ENCODE measurements at places on chromosomes 12 and 14.

- DNase-seq, result no peak
These were observed 11.3 kb upstream of the SLC5A8 start for GRCh38 chr12:101221301-101221700.

- DNase-seq, result no peak
These were observed 432.6 kb upstream of the SYT1 start for GRCh38 chr12:78431931-78432330.

DNA sequence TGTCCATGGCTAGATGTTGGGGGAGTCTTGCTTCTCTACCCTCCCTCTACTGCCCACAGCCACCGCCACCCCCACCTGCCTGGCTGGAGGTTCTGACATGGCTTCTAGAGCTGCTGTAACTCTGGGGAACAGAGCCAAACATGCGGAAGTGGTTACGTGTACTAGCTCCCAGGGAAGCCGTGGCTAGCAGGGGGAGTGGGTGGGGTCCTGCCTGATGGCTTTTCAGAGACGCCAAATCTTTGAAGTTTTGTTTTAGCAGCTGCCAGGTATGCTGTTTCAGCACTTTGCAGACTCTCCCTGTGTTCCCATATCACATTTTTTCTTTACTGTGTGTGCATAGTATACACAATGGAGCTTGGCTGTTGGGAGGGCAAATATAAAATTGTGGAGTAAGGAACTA is 150.3 kb downstream of the TGFB3 start:
- peak; percentile 86 for DNase-seq

DNA sequence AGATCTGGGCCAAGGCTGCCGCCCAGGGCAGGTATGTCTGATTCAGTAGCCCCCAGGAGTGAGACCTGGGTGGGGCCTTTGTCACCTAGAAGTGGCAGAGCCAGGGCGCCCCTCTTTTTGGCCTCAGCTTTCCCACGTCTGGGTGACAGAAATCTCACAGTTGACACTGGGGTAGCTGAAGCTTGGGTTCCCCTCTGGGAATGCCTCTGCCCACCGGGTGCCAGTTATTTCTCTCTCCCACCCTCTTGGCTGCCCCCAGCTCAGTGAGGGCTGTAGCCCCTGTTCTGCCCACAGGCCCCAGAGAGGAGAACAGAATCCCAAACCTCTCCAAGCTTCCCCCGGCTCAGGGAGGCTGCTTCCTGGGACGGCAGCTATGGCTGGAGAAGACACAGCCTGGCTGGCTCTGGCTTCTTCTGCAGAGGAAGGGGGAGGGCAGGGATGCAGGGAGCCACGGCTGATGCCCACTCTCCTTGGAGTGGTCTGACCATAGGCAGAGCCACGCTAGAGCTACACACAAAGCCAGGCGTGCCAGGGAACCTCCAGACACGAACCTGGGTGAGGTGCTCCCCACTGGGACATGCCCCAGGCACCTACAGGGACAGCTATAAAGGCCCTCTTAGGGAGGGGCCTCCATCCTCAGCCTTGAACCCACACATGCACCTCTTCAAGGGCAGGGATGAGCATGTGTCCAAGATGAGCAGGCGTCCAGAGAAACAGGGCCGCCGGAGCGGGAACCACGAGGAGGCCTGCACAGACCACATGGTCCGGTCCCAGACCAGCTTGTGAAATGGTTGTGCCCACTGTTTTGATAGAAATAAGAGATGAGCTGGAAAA is 51.7 kb downstream of the BEGAIN start:
- peak; percentile 31 for DNase-seq

DNA sequence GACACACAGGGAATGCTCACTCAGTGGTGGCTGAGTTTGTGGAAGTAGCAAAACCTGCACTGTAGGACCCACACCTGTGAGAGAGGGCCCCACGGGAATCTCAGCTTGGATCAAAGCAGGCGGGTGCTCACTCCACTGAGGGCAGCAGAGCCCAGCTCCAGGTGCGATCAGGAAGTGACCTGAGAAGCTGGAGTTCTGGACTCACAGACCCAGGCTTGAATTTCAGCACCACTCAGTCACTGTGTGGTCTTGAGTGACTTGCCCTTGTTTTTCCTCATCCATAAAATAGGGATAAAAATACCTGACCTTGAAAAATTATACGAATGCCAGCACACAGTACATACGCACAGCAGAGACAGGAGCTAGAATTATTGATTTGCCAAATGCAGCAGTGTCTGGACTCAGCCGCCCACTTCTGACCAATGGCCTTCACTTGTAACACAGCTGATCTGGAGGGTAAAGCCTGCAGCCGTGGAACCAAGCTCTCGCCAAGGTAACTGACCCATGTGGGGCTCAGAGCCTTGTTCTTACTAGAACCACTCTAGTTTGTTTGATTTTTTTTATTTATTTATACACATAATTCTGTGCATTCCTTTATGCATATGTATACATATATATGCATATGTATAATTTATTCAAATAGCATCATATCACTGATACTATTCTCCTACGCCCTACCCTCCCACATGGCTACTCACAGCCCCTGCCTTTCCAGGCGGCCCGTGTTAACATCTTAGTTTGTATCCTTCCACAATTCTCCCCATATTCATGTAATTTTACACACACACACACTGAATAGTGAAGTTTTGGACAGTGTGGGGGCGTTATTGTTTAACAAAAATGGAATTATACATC is 53.9 kb downstream of the DPF3 start:
- no peak for DNase-seq

- DNase-seq, result no peak
These were observed 55.2 kb downstream of the PDE3A start for GRCh38 chr12:20423557-20423956.

DNA sequence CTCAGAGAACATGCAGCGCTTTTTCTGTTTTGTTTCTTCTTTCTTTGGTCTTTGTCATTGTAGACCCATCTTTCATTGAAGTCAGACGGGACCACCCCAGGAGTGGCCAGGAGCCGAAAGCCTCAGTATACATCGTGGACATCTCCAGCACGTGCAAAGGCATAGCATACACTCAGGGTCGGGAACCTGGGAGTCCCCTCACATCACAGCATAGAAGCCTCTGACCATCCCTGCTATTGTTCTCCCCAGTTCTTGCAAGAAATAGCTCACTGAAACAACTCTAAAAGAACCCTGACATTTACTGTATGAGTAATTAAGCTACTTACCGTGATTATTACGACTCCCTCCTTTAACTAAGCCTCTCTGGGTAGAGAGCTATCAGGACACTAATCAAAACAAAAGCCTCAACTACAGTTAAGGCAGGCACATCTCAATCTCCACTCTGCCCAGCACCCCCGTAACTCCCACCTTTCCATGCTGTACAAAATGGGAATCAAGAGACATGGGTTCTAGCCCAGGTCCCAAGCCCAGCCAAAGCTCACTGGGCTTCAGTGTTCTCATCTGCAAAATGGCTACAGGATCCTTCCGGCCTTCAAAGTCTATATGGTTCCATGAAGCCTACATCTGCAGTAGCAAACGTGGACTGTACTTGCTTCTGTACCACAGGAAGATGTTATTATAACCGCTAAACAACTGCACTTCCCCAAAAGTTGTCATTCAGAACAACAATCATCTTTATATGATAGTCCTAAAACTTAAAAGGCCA is 6.7 kb downstream of the CCDC88C start:
- no peak for DNase-seq

GRCh38 chr12:84375449-84376170 is 537.0 kb downstream of the SLC6A15 start:
- DNase-seq, result no peak

DNA sequence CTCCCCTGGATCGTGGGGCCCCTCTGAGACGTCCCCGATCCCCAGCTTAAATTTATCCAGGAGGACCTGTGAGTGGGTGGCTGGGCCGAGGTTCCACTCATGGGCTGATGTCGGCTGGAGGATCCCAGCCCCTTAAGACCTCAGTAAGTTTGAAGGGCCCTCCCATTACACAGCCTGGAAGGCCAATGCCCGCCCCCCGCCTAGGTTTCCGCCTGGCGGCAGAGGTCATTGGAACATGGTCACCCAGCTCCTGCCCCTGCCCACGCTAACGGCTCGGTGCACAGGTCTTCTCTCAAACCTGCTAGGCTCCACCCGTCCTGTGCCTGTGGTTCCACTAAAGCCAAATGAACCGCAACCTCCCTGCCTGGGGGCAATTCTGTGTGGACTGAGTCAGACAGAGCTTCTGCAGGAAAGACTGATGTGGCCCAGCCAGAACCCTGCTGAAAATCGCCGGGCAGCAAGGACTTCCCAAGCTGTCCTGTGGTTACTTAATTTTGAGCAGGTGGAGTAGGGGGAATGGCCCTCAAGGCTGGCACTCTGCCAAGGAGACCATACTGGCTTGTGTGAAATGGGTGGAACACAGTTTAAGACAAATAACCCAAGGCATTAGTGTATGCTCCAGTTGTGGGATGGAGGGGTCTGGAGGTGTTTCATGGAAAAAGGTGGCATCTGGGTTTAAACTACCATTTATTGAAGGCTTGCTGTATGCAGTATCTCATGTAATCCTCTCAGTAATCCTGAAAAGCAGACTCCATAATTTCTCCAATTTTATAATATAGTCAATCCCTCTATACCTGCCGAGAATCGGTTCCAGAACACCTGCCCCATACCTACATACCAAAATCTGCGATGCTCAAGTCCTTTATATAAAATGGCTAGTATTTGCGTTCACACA is 903 bp upstream of the NT5DC3 start:
- peak; percentile 68 for DNase-seq

DNA sequence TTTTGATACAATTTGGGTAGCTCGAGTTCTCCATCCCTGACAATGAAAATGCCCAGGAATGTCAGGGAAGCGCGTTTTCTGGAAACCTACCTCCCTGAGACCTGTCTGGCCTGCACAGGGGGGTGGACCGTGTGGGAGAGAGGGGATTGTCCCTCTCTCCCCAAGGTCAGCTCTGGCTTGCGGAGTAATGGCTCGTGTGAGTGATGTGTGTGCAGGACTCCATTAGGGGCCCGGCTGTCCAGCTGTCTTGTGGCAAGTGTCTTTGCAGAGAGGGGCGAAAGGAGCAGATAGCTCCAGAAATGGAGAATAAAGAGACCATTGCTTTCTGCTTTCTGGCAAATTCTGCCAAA is 215.3 kb downstream of the CHST11 start:
- no peak for DNase-seq

DNA sequence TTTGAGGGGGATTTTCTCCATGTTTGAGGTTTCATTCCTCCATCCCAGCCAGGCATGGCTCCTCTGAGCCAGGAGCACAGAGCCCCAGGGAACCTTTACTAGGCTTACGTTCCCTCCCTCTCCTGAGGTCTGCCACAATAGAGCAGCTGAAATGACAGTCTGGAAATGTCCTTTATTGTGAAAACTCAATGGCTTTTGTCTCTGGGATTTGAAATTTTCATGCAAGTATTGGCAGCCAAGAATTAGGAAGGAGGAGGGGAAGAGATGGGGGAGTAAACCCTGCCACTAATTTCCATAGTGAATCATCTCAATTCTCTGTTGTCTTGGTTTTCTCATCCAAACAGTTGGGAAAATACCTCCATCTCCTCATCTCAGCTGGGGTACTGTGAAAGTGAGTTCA is 2.6 kb upstream of the PLEKHG3 start:
- no peak for DNase-seq

GRCh38 chr12:15956413-15957185 is 45.5 kb downstream of the DERA start:
- DNase-seq, result no peak

- no peak for DNase-seq
These were observed 115.2 kb downstream of the BMP4 start for GRCh38 chr14:53841109-53842099.

DNA sequence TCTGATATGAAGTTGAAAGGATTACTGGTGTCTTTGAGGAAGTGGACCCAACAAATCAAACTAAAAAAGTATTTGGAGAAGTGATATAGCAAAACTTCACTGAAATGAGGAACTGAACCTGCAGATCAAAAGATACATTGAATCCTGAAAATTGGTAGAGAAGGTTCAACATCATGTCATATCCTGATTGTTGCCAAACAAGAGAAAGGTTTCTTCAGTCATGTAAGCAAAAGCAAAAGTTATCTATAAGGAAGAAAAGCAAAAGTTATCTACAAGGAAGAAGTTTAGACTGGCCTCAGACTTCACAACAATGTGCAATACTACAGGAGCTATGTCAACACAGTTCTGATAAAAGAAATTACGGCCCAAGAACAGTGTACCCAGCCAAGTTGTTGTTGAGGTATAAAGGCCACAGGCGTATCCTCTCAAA is 142.7 kb downstream of the RAD51B start:
- no peak for DNase-seq

GRCh38 chr12:12999271-12999958 is 650 bp downstream of the HEBP1 start:
- no peak for DNase-seq

- DNase-seq, result no peak
These were observed 43.7 kb downstream of the PPP1R13B start for GRCh38 chr14:103803661-103804060.

DNA sequence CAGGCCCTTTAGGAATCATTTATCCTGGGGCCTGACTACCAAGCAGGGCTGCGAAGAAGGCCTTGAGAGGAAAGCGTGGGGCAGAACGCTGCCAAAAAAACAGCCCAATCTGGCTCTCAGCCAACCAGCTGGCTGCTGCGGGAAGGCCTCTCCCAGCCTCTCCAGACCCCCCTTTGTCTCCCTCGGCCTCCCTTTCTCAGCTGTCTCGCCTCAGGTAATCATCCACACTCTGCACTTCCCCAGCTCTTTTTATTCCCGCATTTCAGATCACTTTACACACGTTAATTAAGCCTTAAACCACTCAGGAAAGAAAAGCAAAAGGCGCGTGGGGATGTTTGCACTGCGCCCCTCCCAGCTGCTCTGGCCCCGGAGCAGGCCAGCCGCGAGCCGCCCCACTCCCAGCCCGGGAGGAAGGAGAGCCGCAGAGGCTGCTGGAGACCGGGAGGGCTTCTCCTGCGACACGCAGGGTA is 208.2 kb upstream of the FOXN3 start:
- DNase-seq, result no peak

- DNase-seq, result peak; percentile 67
These were observed 91.4 kb downstream of the SETD3 start for GRCh38 chr14:99389174-99389826.

- DNase-seq, result no peak
These were observed 966.7 kb downstream of the SLC6A15 start for GRCh38 chr12:83945871-83946270.

- no peak for DNase-seq
These were observed 41.4 kb downstream of the DAAM1 start for GRCh38 chr14:59229653-59230406.

All from lower lobe of right lung (tissue), 2 donors.